ENCODE measurements at places on chromosomes 7 and 10.

DNA sequence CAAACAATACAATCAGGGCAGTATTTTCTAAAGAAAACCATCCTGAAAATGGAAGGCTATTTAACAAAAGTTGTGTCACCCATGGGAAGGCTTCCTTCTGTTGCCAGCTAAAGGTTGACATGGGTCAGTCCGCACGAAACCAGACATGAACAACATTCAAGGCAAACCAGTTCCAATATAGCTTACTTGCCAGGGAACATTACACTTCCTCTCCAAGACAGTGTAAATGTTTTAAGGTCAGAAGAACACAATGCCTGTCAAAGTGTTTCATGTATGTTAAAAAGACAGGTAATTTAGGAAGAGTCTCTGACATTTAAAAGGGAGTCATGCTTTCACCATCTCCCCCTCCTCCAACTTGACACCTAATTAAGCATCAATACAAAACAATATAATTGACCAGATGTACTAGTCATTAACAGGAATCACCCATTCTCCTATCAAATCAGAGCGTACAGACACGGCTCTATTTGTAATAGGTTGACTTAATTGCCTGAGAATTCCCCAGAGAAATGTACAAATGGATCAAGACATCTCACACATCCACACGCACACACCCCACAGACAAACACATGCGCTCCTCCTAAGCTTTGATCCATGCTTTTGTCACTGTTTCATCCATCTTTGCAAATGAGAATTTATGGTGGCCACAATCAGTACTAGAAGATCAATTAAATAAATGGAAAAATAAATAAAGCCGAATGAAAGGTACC lies 69.5 kb downstream of the CACNA2D1 start:
- peak; percentile 67 for DNase-seq

- DNase-seq, result peak; percentile 40
Observed at GRCh38 chr7:150323682-150324372, 482 bp upstream of the ACTR3C start.

DNA sequence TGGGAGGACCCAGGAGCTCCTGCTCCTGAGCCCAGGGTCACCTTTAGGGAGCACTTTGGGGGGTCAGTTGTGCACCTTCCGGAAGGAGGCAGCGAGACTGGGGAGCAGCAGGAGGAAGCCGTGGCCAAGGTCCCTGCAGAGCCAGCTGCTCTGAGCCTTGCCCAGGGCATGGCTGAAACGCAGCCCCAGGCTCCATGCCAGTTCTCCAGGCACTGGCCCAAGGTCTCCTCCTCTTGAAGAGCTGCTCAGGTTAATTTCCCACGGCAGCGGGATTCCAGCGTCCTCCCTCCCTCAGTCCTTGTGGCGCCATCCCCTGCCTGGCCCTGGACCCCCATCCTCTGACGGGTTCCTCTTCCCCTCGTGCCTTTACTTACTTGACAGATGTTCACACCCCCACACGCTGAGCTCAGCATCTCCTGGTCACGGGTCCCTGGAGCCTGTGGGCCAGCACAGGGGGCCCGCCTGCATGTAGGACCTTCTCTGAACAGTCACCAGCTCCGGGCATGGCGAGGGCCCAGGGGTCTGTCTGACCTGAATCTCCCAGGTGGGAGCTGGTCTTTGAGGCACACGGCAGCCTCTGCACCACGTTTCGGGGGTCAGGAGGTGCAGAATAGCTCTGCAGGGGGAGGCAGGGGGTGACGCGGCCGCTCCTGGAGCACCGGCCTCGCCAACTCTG lies 16.7 kb upstream of the CFAP46 start:
- DNase-seq, result peak; percentile 2

- peak; percentile 38 for DNase-seq
Observed at GRCh38 chr7:150973571-150974451, 4.3 kb downstream of the KCNH2 start.

DNA sequence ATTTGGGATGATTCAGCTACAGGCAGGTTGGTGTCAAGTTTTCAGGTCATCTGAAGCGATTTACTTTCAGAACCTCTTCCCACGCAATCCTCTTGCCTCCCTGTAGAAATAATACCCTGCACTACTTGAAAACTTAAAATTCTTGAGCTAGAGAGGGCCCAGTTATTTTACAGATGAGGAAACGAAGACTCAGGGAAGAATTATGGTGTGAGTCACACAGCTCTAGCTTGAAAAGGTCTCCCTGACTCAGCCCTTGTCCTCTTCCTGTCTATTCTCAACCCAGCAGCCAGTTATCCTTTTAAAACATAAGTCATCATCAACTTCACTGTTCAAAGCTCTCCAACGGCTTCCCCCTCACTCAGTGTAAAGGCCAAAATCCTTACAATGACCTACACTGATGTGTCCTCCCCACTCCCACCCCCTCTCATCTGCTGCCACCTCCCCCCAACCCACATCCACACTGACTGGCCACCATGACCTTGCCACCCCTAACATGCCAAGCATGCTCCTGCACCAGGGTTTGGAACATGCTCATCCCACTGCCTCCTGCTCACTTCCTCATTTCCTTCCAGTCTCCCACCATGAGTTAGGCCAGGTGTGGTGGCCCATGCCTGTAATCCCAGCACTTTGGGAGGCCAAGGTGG lies 3.4 kb downstream of the DNMBP start:
- no peak for DNase-seq

DNA sequence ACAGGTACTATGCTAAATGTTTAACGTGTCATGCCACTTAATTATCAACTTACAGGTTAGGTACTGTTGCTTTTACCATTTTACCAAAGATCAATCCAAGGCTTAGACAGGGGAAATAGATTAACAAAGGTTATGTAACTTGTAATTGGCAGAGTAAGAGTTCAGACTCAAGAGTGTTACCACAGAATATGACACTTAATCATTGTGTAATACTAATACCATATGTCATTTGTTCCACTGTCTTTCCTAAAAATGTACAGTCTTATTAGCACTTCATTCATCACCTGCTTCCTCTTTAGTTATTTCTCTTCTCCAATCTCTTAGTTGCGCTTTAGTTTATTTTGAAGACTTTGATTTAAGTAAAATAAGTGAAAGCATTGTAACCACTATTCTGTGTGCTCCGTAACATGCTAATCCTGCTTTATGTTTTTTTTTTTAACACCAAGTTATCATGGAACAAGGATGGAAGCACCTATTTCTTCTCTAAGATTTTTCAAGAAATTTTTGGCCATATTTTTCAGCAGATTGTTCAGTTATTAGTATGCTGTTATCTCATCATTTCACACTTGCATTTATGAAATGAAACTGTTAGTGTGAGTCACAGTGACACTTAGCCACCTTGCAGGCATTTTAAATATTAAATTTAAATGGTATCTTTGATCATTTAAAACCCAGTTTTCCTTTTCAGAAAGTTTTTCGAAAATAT lies 197.3 kb downstream of the PHF14 start:
- no peak for DNase-seq

DNA sequence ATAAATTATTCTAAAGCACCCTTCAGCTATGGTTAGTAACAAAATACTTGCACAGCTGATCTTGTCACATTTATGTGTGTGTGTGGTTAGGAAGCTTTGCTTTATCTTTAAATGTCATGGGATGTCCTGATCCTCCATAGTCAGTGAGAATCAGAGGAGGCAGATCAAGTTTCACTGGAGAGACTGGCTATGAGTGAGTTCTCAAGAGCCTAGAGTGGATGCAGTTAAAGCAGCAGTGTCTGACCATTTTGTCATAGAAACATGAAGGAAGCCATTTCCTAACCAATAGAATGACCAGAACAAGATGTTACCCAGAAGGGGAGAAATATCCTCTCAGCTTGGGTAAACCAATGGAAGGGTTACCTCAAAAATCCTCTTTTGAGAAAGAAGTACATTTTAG lies 207.2 kb upstream of the DKK1 start:
- DNase-seq, result no peak

GRCh38 chr10:97032624-97033023 lies 153.1 kb downstream of the SLIT1 start:
- no peak for DNase-seq

- DNase-seq, result no peak
Observed at GRCh38 chr10:76126607-76127527, 695.4 kb downstream of the LRMDA start.

DNA sequence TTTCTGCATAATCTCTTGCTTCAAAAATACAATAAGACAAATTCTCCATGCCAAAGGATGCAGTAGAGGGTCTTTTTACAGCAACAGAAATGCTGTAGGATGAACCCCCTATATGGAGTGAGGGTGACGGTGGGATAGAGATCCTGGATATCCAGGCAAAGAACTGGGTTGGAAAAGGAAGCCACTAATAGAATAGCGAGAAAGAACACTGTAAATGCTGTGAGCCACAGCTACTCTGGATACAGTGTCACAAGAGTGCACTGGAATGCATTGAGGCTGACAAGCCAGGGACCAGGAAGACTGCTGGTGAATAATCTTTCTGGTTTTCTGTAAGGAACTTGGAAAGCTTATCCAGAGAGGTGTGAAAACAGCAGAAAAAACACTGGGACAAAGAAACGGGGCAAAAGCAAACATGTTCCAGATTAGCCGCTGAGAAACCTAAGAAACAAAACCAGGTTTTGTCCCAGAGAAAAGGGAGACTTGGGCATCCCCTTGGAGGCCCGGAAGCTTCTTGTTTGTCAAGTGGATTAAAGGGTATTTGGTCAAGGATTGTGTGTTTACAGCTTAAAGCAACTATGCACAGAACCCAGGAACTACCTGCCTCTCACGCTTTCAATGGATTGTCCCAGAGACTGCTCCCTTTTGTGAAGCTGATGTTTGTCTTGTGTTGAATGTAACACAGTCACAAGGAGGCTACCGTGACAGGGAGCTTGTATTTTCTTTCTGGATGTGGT lies 6.2 kb upstream of the MSMB start:
- DNase-seq, result no peak

All from NCI-H1092 treated with DMSO at 0.1 percent for 48 hours (cell line).